ENCODE measurements at places on chromosomes 6 and 20. TPM values are rescaled to one million over a fixed set of nuclear protein-coding genes. Genes with fewer than 3 reads are reported as not detected.
A peak's percentile ranks its signal among the peaks of the same experiment; 100 is the strongest.

The DNAH8 gene
- total RNA-seq, result not detected

The PHACTR3 gene
- not detected for total RNA-seq

The SIM1 gene
- not detected for total RNA-seq

The EEF1E1 gene
- total RNA-seq, result 80.9 TPM

The EFCAB8 gene
- not detected for total RNA-seq

GRCh38 chr20:38330638-38331037 lies 15.6 kb upstream of the LBP start:
- DNase-seq, result no peak

DNA sequence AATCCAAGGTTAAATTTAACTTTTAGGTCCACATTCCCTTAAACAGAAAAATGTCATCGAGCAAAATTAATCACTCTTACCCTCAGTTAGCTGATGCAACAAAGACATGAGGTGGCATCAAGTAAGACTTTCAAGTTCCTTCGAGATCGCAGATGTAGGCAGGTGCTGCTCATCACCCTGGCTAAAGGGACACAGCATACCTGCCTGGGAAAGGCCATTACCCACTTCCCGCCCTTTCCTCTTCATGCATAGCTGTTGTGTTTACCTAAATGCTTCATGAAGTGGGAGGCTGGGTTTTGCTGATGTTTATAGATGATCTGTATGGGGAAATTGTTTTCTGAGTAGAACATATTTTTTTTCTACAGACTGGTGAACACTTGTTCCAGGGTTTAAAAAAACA lies 67.7 kb downstream of the GFRA4 start:
- no peak for DNase-seq

- no peak for DNase-seq
Measured at GRCh38 chr20:4736875-4737274, 15.2 kb downstream of the PRND start.

DNA sequence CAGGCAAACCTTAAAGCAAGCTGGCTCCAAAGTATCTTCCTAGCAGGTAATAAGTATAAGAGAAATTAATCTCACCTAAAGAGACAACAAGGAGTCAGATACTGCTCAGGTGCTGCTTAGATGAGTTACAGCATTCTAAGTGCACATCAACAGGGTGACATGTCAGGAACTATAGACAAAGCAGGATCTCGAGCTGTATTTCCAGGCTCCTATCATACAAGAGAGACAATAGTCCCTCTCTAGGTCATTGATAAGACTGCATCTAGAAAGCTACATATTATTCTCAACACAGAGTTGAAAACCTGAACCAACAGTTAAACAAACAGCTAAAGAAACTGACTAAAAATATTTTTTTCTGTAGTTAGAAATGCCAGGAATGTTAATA lies 3.9 kb downstream of the PTPRK start:
- peak; percentile 44 for DNase-seq

DNA sequence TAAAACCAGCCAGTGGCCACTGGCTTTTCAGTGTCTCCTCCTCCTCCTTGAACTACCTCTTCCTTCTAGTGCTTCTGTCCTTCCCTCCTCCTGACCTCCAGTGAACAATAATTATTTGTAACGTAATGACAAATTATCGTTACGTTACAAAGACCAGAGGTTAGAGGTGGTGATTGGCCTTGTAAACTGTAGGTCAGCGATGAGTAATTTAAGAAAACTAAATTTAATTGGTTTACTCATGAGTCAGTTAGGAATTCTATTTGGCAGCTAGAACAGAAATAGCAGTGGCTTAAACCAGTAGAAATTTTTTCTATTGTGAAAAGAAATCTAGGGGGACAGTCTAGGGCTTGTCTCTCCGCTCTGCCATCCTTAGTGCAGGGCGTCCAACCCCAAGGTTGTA lies 38.8 kb downstream of the PPARD start:
- no peak for DNase-seq

GRCh38 chr20:59014680-59015389 lies 4.4 kb upstream of the TUBB1 start:
- no peak for DNase-seq

GRCh38 chr6:128848212-128848935 lies 34.6 kb upstream of the LAMA2 start:
- DNase-seq, result no peak

- DNase-seq, result no peak
Measured at GRCh38 chr20:12528591-12529041, 480.2 kb upstream of the SPTLC3 start.

DNA sequence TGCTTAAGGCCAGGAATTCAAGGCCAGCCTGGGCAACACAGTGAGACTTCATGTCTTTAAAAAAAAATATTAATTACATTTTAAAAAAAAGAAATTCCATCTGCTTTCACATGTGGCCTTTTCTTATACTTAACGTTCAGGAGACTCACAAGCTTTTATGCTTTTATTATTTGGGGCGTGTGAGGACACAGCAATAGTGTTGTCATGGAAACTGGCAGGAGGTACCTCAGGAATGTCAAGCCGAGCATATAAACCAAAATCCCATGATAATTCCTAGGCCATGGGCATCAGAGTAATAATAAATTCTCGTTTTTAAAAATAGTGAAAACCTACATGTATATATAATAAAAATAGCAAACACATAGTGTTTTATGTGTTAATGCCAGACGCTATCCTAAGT lies 89.8 kb downstream of the IYD start:
- no peak for DNase-seq

DNA sequence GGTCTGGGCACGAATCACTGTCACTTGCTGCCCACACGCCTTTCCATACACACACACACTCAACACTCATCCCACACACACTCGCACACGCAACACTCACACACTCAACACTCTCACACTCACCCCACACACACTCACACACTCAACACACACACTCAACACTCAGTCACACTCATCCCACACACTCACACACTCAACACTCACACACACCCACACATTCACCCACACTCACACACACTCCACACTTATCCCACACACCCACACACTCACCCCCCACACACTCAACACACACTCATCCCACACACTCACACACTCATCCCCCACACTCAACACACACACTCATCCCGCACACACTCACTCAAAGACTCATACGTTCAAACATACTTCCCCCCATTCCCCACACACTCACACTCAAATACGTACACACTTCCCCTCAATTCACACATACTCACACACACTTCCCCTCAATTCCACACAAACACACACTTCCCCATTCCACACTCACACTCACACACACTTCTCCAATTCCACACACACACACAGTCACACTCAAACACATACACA lies 9.0 kb upstream of the HRH3 start:
- DNase-seq, result no peak

- no peak for DNase-seq
Measured at GRCh38 chr6:44264154-44265006, 971 bp downstream of the NFKBIE start.

GRCh38 chr6:2857580-2858337 lies 16.1 kb upstream of the SERPINB1 start:
- no peak for DNase-seq

- DNase-seq, result no peak
Measured at GRCh38 chr6:96851858-96852257, 14.6 kb upstream of the GPR63 start.

GRCh38 chr6:33433001-33433543 lies 13.2 kb downstream of the SYNGAP1 start:
- no peak for DNase-seq

Data from SK-MEL-5 (cell line).